ENCODE measurements at places on chromosomes 11 and 22. TPM values are rescaled to one million over a fixed set of nuclear protein-coding genes. Genes with fewer than 3 reads are reported as not detected.
A peak's percentile ranks its signal among the peaks of the same experiment; 100 is the strongest.

DNA sequence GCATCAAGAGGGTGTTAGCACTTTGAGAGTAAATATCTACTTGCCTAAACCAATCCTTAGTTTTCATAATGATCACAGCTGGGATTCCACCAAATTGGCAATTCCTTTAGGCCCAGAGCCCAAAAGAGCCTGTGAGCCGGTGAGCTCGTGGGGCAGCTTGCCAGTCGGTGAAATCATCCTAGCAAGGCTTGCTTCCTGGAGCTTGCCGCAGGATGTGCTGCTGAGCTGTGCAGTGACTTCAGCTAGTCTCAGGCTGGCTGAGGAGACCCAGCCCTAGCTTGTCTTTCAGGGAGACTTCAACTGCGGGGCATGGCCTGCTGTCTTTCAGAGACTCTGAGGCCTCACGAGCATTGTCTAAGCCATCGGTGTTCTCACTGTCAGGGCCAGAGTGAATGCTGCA, 73.6 kb upstream of the SUSD2 start:
- no peak for DNase-seq

DNA sequence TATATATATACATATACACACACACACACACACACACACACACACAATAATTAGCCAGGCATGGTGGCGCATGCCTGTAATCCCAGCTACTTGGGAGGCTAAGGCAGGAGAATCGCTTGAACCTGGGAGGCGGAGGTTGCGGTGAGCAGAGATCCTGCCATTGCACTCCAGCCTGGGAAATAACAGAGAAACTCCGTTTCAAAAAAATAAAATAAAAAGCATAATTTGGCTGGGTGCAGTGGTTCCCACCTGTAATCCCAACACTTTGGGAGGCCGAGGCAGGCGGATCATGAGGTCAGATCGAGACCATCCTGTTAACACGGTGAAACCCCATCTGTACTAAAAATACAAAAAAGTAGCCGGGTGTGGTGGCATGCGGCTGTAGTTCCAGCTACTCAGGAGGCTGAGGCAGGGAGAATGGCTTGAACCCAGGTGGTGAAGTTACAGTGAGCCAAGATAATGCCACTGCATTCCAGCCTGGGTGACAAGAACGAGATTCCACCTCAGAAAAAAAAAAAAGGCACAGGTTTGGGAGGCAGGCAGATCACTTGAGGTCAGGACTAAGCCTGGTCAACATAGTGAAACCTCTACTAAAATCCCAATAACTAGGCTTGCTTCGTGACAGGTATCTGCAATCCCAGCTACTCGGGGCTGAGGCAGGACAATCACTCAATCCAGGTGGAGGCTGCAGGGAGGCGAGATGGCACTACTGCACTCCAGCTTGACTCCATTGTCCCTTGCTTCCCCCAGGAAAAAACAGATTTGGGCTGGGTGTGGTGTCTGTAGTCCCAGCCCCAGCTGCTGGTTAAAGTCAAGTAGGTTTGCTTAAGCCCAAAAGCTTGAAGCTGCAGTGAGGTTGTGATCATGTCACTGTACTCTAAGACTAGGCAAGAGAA, 11.8 kb upstream of the WDR74 start:
- no peak for DNase-seq

DNA sequence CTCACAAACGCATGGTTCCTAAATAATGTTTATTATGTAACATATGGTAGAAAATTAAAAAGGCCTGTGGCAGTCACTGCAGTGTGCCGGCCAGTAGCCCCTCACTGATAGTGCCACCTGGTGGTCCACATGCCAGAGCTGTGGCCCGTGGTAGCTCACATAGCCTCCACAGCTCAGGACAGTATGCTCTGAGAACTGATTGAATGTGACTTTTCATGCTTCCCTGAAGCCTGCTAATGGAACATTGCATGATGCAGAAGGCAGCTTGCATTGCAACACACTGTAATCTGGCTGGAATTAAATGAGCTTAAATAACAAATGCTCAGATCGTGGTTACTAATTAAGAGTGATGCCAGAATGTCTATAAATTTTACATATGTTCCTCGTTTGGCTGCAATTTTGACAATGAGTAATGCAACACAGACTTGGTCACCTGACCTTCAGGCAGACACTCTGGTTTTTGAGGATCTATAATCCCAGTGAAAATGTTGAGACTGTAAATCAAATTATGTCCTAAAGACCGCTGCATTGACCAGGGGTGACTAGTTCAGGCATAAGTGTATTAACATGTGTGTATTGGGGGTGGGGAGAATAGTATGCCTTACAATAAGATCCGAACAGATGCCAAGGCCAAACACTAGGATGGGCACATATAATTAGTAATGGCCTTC, 566.4 kb downstream of the METTL15 start:
- peak; percentile 65 for DNase-seq

DNA sequence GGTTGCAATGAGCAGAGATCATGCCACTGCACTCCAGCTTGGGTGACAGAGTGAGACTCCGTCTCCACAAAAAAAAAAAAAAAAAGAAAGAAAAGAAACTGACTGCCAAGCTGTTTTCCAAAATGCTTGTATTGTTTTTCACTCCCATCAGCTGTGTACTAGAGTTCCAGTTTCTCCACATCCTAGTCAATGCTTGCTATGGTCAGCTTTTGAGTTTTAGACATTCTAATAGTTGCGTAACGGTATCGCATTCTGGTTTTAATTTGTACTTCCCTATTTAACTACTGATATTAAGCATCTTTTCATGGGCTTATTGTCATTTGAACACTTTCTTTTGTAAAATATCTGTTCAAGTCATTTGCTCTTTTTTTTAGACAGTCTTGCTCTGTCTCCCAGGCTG, 55.7 kb downstream of the TSPAN18 start:
- DNase-seq = no peak

DNA sequence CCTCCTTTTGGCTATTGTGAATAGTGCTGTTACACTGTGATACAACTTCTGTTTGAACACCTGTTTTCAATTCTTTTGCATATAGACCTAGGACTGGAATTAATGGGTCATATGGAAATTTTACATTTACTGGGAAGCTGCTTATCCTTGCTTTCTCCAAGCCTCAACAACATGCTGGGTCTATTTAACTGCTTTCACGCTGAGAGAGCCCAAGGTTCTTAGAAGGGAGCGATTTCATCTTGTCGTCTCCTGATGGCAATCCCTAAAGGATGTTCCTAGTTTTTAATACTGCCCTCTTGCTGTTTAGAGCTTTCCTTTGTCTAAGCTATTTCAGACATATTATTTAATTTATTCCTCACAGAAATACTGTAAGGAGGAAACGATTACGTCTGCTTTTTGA, 15.5 kb downstream of the IRAG1 start:
- DNase-seq = no peak

DNA sequence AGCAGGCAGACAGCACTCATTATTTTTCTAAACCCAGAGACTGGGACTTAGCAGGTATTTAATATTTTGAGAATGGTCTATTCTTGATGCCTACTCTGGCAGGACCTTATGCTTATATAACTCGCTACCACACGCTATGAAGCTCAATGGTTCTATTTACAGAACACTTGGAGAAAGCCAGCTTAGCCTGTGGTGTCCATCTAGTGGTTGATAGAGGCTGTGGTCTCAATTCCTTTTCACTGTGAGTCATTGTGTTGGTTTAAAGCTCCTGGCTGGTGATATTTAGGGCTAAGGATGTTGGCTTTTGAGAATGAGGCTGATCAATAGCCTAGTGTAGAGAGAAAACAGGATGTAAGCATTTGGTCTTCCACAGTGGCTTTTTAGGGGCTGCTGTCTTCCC, 206.4 kb downstream of the DBX1 start:
- peak; percentile 48 for DNase-seq

DNA sequence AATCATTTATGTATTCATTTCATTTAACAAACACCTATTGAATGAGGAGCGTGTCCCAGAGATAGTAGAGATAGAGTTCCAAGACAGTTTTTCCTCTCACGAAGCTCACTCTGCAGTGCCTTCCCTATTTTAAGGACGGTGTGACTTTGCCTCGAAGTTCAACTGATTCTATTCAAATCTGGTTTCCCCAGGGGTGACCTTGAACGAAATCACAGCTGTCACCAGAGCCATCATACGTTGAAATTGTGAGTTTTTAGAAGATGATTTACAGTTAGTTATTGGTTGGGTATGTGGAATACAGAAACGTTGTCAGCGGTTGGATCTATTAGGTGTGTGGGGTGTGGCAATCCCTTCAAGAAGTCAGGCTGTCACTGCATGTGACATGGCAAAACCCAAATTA, 33.9 kb upstream of the SESN3 start:
- no peak for DNase-seq

- DNase-seq = no peak
These were observed 1.5 kb downstream of the ROBO4 start for GRCh38 chr11:124896071-124896750.

- DNase-seq = no peak
These were observed 1.2 kb upstream of the LMO2 start for GRCh38 chr11:33892906-33893594.

- no peak for DNase-seq
These were observed 37.8 kb downstream of the RNF141 start for GRCh38 chr11:10503221-10503620.

Gene NELL1
- not detected for total RNA-seq

Gene RAD9A
- 4.2 TPM for total RNA-seq

Gene MRGPRX3
- total RNA-seq = 0.23 TPM

Gene SBF1
- 37.0 TPM for total RNA-seq

Gene C11orf24
- 31.5 TPM for total RNA-seq

Gene ALDH3B2
- not detected for total RNA-seq

Data from NCI-H460 (cell line).